ENCODE measurements at places on chromosomes 4 and X.

DNA sequence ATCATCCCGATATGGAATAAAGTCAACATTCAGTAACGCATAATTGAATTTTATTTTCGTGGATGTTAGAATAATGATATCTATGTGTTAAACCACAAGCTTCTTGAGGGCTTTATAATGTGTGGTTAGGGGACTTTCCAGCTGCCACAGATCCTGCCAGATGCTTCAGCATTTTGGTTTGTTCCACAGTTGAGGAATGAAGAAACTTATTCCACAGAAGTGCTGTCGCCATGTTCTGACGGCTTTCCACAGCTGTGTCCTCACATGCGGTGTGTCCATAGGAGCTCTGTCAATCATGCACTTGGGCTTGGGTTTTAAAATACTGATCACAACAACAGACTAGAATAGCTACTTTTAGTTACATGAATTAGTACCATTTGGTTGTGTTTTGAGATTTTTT is 411.9 kb downstream of the TRIML1 start:
- no peak for DNase-seq

GRCh38 chr4:48746608-48747362 is 33.3 kb downstream of the FRYL start:
- DNase-seq = no peak

DNA sequence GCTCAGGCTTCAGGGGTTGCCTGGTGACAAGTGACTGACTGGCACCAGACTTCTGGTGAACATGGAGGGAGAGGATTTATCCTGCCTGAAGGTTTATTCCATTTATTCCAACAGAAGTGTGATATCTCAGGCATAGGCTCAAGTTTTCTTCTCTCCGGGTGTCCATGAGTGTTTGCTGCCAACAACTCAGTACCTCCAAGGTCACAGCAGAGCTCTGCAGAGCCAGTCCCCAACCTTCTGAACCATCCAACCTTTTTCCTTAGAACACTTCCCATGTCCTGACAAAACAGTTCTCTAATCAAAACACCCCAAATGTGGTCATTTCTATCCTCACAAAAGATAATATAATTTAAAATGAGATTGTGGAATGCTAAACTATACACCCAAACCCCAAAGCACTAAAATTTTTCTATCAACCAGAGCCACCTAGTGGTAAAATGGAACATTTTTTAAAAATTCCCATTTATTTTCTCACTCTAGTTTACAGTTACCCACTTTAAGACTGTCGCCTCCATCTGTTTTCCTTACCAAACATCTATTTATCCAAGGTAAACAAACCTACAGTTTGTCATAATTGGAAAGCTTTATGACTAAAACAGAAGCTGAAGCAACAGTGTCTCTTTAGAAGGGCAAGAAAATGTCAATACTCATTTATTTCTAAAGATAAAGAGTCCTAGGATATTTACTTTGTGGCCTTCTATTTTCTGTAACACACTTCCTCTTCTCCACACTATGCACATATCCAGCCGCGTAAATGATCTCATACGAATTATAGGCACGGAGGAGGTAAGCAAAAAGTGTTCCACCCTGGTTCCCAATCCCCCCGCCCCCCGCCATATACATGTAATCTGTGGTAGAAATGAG is 39.5 kb downstream of the TMEM154 start:
- no peak for DNase-seq

DNA sequence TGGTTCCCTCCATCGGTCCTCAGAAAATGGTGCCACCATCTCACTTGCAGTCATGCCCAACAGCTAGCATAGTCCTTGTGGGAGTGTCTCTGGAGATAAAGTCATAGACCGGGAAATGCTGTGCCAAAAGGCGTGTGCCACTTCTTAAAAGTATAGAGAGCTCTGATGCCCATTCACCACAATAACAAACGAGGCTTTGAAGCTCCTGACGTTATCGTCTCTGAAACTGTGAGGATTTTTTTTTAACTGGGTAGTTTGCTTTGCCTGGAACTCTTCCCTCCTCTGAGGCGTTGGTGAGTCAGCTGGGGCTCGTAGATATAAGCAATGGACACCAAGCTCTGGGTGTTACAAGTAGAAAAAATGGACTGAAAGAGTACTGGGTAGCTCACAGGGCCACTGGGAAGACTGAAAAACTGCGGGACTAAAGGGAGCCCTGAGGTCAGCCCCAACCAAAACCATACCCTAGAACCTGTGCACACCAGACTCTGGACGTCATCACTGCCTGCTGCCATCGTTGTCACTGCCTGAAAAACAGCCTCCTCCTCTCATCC is 89.4 kb upstream of the TRIM2 start:
- DNase-seq = no peak

- DNase-seq = no peak
Measured at GRCh38 chr4:80538276-80538926, 202.9 kb downstream of the CFAP299 start.

DNA sequence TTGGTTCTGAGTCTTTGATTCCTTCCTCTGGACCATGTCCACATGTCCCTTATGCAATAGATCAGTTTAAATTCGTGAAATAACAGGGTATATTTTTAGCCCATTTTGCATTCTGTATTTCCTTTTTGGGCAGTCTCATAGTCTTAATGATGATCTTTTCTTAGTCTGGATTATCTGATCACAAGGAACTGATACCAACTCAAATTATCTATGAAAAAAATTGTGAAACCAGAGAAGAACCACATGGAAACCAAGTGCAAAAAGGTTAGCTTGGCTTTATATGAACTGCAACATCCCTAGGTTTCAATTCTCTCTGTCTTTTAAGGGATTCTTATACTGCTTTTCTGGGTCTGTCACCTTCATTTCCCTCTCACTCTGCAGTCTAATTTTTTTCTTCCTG is 608.6 kb upstream of the AADAT start:
- no peak for DNase-seq

GRCh38 chr4:165874791-165875371 is 1.8 kb downstream of the TLL1 start:
- no peak for DNase-seq

- DNase-seq = no peak
Measured at GRCh38 chrX:19709812-19710518, 177.4 kb downstream of the SH3KBP1 start.

DNA sequence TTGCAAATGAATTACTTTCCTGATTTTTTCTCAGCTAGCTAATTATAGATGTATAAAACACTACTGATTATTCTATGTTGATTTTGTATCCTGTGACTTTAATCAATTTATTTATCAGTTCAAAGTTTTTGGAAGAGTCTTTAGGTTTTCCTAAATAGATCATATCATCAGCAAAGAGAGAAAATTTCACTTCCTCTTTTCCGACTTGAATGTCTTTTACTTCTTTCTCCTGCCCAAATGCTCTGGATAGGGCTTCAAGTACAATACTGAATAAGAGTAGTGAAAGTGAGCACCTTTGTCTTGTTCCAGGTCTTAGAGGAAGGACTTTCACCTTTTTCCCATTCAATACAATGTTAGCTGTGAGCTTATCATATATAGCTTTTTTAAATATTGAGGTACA is 417.9 kb downstream of the PDGFC start:
- no peak for DNase-seq

- no peak for DNase-seq
Measured at GRCh38 chr4:125316401-125316790, 1.6 kb downstream of the FAT4 start.

DNA sequence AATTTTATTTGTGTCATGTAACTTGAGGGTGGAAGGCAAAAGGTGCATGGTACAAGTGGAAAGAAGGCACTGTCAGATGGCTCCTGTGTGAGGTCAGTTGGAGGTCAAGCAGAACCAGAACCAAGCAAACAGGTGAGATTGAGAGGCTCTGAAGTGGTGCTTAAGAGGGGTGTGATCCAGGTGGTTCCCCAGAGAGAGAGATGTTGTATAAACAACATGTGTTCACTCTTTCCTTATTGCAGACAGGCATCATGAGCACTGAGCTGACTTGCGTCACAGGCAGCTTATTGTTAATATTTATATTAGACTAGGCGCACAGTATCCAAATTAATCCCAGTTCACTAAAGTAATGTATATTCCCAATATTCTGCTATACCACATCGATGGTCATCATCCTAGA is 56.8 kb downstream of the CXCL13 start:
- no peak for DNase-seq

DNA sequence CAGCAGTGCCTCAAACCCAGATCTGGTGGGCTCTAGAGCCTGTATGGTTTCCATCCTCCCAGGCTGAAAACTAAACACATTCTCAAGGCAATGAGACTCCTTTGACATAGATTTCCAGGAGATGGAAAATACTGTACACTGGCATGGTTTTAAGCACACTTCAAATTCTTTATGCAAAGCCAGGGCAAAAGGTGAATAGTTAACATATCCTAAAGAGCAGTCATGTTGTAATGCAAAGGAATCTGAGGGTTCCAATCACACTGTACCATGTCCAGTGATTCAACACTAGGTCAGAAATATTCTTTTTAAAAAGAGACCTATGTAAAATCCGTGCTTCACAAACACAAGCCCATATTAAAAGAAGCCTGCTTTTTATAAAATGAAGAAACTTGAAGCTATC is 195.3 kb downstream of the QDPR start:
- no peak for DNase-seq

DNA sequence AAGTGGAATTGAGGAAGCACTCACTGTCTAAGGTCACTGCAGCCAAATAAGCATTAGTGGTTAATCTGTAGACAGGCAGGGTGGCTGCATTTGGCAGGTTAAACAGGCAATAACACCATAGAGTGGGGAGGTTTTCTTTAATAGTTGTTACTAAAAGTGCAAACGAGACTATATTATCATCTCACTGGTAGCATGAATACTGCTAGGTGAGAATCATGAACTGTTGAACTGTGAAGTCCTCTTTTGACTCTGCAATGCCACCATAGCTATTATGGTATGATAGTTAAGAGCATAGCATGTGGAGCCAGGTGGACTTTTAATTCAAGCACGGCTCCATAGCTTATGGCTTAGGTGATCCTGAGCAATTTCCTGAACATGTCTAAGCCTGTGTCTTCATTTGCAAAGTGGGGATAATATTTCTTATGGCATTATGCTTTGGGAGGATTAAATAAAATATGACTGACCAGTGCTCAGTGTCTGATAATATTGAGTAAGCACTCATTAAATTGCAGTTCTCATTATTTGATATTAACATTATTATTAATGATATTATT is 235.6 kb upstream of the HHIP start:
- no peak for DNase-seq

- DNase-seq = no peak
Measured at GRCh38 chrX:1492421-1493012, 39.8 kb upstream of the ASMTL start.

GRCh38 chrX:20596856-20597255 is 330.1 kb upstream of the RPS6KA3 start:
- no peak for DNase-seq

GRCh38 chrX:73468376-73468775 is 21.5 kb downstream of the CDX4 start:
- no peak for DNase-seq

DNA sequence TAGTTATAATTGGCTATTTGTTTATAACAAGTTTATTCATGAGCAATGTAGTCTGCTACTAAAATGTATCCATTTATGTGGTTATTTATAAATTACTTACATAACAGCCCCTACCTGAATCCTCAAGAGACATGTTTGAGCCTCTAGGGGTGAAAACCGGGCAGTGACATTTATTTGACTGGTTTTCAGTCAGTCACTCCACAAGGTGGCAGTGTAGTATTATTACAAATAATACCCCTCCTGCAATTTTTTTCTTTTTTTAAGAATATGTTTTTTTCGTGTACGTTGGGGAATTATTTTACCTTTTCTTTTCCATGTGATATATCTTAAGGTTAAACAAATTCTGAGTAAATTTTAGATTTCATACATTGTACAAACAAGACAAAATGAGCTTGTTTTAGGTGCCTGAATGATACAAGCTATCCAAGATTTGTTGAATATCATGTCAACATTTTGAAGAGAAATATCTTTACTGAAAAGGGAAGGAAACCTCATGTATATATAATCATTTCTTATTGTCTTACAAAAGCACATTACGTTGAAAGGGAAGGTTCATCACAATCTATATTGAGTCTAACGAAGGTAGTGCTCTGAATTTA is 598.7 kb upstream of the TECRL start:
- no peak for DNase-seq

DNA sequence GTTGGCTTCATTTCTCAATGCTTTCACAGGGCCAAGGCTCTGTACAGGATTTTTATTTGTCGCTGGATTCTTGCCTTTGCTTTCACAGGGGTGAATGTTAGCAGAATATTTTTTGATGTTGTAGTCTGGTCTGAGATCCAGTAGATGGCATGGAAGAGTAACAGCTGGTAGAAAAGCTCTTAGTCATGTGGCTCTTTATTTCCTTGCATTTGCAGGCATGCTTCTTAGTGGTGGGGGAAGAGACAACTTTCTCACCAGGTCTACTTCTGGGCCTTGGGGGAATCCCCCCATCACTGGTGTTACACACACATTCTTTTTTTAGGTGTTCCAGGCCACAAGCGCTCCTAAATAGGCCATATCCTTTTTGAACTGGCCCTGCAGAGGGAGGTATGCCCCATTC is 58.2 kb upstream of the DKK2 start:
- DNase-seq = no peak

DNA sequence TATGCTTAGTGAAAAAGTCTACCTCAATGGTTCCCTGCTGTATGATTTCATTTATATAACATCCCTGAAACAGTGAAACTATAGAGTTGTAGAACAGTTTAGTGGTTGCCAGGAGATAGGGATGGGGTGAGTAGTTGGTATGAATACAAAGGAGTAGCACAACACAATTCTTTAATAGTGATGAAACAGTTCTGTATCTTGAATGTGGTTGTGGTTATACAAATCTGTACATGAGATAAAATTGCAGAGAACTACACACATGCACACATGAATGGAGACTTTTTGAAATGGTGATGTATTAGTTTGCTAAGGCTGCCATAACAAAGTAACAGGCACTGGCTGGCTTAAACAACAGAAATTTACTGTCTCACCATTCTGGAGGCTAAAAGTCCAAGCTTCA is 677.1 kb downstream of the ADGRL3 start:
- DNase-seq = no peak
